SIG-M5 (cell line): ENCODE measurements at places on chromosomes 6 and 20.

- DNase-seq: no peak
Measured at GRCh38 chr6:292506-293192, 362 bp downstream of the DUSP22 start.

DNA sequence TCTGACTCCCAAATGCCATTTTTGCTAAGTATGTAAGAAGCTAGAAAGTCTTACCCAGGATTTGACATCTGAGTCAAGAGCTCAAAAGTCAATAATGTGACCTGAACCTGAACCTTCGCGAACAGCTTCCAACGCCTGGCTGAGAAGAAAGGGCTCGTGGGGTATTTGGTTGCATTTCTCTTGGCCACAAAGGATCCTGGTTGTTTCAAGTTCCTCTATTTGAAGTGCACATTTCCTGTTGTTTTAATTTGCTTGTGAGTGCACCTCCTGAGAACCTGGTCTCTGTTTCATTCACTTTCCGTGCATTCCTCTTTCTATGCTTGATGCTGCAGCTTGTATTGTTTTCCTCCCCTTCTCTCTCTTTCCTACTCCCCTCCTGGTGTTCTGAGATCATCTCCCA, 212.5 kb downstream of the FOXA2 start:
- no peak for DNase-seq

GRCh38 chr6:170112583-170112860, 178.4 kb downstream of the DLL1 start:
- DNase-seq: no peak

DNA sequence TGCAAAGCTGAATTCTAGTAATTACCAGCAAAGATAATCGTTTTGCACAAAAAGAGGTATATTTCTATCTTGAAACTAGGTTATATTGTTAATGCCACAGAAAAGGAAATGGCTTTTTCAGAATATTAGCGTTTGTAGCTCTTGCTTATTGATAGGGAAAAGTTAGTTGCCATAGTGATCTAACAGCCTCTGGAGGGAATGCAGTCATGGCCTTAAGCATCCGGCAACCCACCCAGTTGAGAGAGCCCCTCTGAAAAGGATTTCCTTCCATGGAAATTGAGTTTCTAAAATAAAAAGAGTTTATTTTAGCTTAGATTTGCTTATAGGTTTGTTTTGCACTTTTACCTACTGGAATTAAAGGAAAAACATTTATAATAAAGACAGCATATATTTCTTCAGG, 224.5 kb downstream of the BCKDHB start:
- no peak for DNase-seq

DNA sequence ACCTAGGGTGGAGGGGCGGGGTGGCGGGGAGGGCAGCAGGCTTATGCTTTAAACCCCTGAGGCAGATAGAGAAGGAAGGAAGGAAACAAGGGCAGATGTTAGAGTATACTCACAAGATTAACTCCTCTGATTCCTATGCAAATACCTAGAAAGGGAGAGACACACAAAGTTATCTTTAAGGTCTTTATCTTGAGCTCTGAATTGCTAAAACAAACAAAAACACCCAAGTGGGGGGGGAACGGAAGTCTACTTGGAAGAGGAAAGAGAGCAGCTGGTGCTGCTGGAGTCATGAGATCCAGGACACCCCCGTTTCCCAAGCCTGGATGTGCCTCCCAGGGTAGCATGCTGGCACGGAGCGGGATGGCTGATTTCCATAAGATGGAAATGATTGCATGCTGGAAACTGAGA, 43.4 kb downstream of the PLAGL1 start:
- no peak for DNase-seq

- no peak for DNase-seq
Measured at GRCh38 chr6:162147805-162148204, 579.8 kb downstream of the PRKN start.

GRCh38 chr6:88296694-88297093, 130.5 kb upstream of the CNR1 start:
- DNase-seq: no peak

- DNase-seq: no peak
Measured at GRCh38 chr6:166935353-166935752, 21.0 kb downstream of the RNASET2 start.

GRCh38 chr6:35620706-35621105, 68.0 kb downstream of the FKBP5 start:
- DNase-seq: no peak

GRCh38 chr6:68726337-68726736, 91.3 kb downstream of the ADGRB3 start:
- DNase-seq: no peak

DNA sequence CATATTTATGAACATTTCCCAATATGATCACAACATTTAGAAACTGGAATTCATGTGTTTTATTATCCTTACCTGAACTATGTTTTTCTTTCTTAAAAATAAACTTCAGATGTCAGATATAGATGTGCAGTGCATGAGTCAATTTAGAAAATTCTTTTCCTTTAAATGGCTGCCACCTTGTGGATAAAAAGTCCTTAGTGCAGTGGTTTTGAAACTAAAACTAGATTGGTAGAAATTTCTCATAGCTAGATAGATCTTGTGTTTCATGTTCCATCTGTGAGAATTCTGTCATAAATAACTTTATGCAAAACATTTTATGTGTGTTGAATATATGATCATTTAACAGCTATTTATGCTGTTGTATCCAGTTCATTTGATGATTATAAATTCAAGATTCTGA, 134.9 kb downstream of the KLHL32 start:
- no peak for DNase-seq

DNA sequence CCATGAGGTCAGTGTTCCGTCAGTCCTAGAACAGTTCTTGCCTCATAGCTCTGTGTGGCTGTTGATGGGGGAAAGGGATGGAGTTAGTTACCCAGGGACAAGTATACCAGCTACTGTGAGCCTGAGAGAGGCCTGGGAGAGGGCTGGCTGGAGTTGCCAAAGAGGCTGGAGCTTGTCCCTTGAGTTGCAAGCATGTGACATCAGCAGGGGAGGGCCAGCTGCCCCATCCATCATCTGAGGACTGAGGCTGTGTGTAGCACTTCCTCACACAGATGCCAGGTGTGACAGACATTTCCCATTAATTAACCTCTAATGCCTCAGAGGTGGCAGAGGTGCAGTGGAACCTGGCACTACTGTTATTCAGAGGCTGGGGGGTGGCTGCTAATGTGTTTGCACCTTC, 131.6 kb downstream of the PHACTR3 start:
- no peak for DNase-seq

DNA sequence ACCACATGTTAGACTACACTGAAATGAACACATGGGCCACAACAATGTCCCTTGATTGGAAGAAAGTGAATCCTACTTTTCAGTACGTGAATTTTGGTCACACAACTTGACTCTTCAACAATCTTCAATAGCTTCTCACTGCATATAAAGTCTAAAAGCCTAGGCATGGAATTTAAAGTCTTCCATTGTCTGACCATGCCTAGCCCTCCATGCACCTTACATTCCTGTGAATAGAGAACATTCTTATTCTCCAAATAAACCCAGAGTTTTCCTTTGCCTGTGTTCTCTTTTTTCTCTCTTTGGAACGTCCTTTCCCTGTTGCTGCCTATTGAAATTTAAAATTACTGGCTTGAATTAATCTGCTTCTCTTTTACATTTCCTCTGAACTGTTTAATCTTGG, 207.5 kb downstream of the ASCC3 start:
- DNase-seq: no peak

DNA sequence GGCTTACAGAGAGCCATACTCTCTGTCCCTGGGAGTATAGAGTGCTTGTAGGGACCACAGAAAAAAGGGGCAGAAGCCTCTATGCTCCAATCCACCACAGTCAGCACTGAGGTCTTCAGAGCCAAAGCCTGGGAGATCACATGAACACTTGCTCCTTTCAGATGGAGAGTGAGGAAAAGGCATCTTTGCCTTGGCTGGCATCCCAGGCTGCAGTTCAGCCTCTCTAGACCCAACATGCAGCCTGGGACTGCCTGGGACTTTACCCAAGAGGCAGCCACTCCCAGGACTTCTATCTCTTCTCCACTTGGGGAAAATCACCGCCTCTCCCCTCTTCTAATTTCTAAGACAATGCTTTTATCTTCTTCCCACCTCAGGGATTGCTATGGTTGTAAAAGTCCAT, 46.5 kb upstream of the MYLIP start:
- DNase-seq: no peak

GRCh38 chr6:104829183-104829958, 30.3 kb downstream of the HACE1 start:
- no peak for DNase-seq

GRCh38 chr6:137780447-137781034, 86.5 kb upstream of the TNFAIP3 start:
- no peak for DNase-seq

- DNase-seq: no peak
Measured at GRCh38 chr20:38589967-38590675, 9.1 kb downstream of the ADIG start.

- no peak for DNase-seq
Measured at GRCh38 chr6:144606083-144606482, 320.9 kb downstream of the UTRN start.

- no peak for DNase-seq
Measured at GRCh38 chr20:51497542-51498467, 44.7 kb downstream of the NFATC2 start.

DNA sequence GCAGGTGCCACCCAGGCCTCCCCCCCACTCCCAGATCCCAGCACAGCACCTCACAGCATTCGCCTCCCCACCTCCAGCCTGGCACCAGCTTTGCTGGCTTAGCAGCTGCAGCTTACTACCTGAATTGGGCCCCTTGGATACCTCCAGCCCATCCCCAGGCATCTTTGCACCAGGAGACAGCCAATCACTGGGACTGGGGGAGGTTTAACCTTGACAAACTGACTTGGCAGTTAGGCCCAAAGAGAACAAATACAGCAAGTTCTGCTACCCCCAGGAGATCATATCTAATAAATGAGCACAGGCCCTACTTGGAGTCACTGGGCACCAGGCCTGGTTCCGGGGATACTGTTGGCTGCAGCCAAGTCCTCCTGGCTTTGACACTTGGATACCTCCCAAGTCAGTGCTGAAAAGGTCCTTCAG, 8.8 kb downstream of the PDRG1 start:
- no peak for DNase-seq

GRCh38 chr6:52157301-52157941, 28.8 kb upstream of the IL17A start:
- DNase-seq: no peak

DNA sequence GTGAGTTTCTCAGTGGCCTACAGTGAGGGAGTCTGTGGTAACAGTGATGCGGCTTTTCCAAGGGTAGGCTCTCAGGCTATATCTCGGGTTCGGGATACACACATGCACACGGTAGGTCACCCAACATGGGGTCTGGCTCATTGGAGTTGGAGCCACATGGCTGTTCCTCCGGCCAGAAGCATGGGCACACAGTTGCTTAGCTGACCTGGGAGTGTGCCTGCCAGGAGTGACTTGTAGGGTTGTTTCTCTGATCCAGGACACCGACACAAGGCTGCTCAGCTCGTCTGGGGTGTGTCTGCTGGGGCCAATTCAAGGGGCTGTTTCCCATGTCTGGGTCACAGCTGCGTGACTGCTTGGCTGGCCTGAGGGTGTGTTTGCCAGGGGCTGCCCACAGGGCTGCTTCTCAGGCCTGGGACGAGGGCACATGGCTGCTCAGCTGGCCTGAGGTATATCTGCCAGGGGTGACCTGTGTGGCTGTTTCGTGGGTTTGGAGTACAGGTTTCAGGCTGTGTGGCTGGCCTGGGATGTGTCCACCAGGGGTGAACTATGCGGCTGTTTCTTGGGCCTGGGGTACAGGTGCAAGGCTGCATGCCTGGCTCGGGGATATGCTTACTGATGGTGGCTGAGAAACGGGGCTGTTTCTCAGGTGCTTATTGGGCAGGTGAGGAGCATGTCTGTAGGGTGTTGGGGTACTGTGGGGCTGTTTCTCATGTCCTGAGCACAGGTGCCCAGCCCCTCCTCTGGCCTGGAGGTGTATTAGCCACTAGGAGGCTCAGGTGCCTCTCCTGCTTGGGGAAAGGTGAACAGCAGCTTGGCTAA, 15.2 kb downstream of the KIF25 start:
- no peak for DNase-seq

DNA sequence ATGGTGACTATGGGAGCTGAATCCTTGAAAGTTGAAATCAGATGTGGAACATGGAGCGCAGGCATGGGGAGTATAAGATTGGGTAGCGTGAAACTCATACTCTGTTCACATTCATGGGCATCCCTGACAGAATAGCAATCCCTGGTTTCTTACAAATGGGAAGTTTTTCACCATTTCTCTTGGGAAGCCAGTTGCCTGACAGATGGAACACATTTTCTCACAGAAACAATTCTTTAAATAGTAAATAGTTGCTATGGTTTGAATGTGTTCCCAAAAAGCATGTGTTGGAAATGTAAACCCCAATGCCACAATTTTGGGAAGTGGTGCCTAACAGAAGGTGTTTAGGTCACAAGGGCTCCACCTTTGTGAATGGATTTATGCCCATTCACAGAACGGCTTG, 262.8 kb upstream of the HS3ST5 start:
- DNase-seq: no peak

GRCh38 chr20:11948806-11949205, 31.1 kb downstream of the BTBD3 start:
- no peak for DNase-seq

- DNase-seq: no peak
Measured at GRCh38 chr20:11941593-11942246, 24.0 kb downstream of the BTBD3 start.

GRCh38 chr20:39766333-39766732, 804.2 kb downstream of the DHX35 start:
- no peak for DNase-seq

GRCh38 chr6:53369876-53370515, 21.2 kb upstream of the ELOVL5 start:
- DNase-seq: no peak

DNA sequence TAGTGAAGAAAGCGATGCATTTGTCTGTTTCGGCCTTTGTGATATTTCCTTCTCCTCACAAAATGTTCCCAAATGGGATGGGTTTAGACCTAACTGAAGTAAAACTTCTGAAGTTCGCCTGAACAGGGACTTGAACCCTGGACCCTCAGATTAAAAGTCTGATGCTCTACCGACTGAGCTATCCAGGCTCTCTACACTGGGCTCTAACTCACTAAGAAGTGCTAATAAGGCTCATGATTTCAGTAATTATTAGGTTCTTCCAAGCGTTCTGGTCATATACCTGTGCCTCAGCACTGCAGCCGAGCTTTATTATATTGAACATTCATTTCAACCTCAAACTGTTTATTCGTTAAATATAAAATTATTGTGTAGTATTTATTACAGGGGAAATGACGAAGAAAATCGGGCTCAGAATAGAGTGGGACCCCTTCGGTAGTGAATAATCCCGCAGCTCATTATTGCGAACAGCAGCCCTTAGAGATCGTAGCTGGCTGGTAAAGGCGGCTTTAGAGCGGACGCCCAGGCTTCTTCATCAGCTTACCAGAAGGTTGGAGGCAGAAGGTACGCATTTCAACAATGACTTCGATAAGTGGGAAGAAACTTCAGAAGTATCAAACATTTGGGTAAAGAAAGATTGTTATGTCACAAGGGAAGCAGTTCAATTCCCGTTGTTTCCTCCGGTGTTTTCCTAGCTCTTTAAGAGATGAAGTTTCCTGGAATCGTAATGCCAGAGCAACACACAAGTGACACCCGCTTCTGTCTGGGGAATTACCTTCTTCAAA, 119.0 kb upstream of the ZNF184 start:
- no peak for DNase-seq
